Activated T-cell treated with anti-CD3 and anti-CD28 coated beads for 24 hours (primary cell): ENCODE measurements at places on chromosomes 16 and 17.

DNA sequence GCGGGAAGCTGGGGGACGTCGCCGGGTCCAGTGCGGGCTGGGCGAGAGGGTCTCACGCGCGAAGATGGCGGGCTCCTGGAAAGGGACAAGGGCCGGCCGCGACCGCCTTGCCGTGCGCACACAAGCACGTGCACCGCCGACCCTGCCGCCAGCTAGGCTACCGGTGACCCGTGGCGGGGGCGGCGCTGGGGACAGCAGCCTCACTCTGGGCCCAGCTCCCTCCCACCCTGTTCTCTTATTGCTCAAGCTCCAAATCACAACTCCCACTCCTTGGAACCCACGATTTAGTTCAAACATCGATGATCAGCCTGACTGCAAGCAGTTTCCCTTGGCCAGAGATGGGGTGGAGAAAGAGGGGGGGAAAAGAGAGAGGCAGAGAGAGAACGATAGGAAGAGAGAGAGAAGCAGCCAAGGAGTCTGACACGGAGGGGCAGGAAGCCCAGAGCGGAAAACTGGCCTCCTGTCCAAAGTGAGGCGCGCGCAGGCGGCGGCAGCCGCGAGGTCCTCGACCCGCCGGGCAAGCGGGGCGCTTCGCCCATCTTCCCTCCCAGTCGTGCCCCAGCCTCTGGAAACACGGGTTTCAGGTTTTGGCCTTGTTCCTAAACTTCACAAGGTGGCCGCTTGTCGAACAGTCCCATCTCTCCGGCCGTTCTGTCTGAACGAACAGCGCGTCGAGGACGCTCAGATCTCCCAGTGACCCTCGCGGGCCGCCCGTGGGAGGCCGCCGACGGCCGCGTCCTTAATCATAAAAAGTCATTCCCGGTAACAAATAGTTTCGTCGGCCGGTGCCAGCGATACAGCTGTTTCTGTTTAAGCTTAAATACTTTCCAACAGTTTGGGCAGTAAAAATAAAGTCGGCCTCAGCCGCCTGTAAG is 1.7 kb upstream of the CBX8 start:
- no peak for DNase-seq

- DNase-seq, result no peak
Measured at GRCh38 chr17:62093188-62094155, 28.4 kb upstream of the MED13 start.

DNA sequence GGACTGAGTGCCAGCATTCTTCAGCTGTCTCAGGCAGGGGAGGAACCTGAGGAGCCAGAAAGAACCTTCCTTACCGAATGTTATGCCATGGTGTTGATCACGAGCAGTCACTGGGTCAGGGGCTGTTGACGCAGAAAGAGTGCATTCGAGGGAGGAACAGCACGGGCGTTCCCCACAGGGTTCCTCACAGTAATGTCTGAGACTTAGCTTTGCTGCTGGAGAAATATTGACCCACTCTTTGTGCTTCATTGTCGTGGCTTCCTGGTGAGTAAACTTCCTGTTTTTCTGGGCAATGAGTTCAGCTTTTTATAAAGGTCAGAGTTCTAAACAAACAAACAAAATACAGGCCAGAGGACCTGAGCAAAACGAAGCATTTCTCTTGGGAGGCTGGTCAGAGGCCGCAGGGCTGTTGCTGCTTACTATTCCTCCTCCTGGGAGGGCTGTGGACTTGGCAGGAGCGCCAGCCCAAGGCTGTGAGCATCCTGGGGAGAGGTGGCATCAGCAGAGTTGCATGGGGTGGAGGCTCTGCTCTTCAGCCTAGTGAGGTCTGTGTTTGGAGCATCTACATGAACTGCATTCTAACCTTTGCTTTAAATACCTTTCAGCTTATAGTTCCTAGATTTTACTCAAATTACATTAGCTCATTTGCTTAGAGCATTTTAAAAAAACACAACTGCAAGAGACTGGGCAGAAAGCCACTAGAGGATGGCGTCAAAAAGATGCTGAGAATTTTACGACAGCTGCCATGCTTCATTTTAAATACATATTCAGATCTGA is 143.1 kb upstream of the CACNG5 start:
- no peak for DNase-seq

GRCh38 chr17:10673312-10673711 is 16.2 kb upstream of the MYH3 start:
- no peak for DNase-seq

- no peak for DNase-seq
Measured at GRCh38 chr16:57798953-57799599, 3.2 kb downstream of the KIFC3 start.

DNA sequence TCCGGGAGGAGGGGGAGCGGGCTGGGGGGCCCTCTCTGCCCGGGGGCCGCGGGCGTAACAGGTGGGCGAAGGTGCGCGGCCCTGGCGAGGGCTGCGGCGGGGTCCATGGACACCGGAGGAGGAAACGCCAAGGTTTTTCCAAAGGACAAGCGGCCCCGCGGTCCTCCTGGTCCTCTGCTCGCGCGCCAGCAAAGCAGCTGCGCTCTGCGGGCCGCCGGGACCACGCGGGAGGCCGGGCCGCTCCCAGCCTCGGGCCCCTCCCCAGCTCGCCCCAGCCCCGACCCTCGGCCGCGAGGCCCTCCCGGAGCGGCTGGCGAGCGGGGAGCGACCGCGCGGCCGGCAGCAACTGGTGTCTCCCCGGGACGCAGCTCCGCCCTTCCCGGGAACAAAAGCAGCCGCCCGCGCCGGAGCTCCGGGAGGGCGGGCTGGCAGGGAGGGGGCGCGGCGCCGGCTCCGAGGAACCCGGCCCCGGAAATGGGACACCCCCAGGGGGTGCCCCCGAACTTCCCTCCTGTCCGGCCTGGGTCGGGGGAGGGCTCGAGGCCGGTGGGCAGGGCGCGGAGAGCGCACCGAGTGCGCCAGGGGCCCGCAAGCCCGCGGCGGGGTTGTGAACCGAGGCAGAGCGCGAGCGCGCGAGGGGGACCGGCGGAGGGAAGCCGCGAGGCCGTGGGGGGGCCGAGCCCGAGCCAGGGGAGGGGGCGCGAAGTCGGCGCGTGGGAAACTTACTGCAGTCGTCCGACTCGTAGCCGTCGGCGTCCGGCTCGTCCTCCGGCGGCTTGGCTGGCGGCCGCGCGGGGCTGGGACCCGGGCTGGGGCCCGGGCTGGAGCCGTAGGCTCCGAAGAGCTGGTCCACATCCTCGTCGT is 837 bp downstream of the DOC2B start:
- no peak for DNase-seq

- DNase-seq, result no peak
Measured at GRCh38 chr17:37466471-37466870, 23.2 kb upstream of the DUSP14 start.

- DNase-seq, result no peak
Measured at GRCh38 chr16:66927918-66928649, 2.7 kb upstream of the RRAD start.

DNA sequence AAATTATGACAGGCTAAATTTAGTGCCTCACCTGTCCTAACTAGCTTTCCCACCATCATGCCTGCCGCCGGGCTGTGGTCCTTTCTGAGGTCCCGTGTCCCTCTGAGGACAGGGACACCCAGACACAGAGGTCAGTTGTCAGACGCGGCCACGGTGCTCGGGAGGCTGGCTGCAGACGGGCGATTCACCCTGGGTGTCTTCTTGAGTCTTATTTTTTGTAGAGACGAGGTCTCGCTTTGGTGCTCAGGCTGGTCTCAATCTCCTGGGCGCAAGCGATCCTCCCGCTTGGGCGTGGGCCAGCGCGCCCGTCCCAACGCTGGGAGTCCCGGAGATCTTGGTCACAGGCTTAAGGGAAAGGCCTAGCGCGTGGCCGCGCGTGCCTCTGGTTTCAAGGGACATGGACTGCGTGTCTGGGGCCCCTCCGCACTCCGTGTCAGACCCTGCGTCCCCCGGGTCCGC is 797 bp upstream of the RAB11FIP3 start:
- DNase-seq, result no peak

DNA sequence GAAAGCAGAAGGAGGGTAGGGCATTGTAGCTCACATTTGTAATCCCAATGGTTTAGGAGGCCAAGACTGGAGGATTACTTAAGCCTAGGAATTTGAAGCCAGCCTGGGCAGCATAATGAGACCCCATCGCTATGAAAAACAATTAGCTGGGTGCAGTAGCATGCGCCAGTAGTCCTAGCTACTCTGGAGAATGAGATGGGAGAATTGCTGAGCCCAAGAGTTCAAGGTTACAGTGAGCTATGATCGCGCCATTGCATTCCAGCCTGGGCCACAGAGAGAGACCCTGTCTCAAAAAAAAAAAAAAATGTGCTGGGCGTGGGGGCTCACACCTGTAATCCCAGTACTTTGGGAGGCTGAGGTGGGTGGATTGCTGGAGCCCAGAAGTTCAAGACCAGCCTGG is 5.0 kb downstream of the ATF7IP2 start:
- DNase-seq, result no peak

- no peak for DNase-seq
Measured at GRCh38 chr17:49843774-49844350, 4.0 kb downstream of the TAC4 start.
